ENCODE measurements at places on chromosomes 3 and 15.
A peak's percentile ranks its signal among the peaks of the same experiment; 100 is the strongest.

GRCh38 chr3:83003917-83004316 lies 1242.5 kb upstream of the GBE1 start:
- DNase-seq, result no peak

DNA sequence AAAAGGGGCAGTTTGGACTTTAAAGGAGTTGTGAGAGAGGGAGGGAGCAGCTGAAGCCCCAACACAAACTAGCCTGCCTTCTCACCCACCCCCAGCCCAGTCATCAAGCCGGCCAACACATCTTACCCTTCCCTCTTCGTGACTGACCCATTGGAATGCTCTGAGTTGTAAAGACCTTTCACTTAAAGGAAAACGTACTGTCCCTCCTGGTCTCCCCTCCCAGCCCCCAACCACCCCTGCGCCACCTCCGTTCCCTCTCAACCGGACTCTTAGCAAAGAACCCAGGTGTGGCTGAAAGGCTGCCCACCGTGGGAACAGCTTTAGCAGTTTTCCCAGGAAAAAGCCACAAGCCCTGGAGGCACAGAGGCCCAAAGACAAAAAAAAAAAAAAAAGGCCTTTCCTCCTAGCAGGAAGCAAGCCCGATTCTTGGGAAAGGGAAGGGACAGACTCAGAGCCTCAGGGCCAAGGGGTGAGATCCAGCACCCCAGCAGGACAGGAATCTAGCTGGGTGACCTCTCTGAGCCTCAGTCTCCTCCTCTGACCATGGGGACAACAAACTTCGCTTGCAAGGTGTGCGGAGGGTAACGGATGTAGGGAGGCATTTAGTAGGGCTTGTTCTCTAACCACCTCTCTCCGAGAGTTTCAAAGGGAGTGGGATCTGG lies 2.4 kb downstream of the CYP11A1 start:
- DNase-seq, result no peak

- no peak for DNase-seq
These were observed 302.8 kb upstream of the GOLIM4 start for GRCh38 chr3:168398371-168399025.

DNA sequence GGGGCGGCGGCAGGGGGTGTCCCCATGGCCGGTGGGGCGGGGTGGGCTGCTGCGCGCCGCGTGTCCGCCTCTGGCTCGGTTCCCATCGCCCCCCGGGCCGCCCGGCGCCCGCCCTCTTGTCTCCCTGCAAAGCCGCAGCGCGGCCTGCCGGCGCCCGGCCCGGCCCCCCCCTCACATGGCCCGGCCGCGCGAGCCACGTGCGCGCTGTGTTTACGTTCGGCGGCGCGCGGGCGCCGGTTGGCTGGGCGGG lies 502 bp downstream of the NR1D2 start:
- no peak for DNase-seq

- DNase-seq, result no peak
These were observed 52.2 kb downstream of the ROPN1B start for GRCh38 chr3:126021224-126021623.

GRCh38 chr3:42656680-42657610 lies 3.4 kb downstream of the ZBTB47 start:
- DNase-seq, result no peak

GRCh38 chr15:56871867-56872266 lies 46.6 kb upstream of the TCF12 start:
- DNase-seq, result no peak

DNA sequence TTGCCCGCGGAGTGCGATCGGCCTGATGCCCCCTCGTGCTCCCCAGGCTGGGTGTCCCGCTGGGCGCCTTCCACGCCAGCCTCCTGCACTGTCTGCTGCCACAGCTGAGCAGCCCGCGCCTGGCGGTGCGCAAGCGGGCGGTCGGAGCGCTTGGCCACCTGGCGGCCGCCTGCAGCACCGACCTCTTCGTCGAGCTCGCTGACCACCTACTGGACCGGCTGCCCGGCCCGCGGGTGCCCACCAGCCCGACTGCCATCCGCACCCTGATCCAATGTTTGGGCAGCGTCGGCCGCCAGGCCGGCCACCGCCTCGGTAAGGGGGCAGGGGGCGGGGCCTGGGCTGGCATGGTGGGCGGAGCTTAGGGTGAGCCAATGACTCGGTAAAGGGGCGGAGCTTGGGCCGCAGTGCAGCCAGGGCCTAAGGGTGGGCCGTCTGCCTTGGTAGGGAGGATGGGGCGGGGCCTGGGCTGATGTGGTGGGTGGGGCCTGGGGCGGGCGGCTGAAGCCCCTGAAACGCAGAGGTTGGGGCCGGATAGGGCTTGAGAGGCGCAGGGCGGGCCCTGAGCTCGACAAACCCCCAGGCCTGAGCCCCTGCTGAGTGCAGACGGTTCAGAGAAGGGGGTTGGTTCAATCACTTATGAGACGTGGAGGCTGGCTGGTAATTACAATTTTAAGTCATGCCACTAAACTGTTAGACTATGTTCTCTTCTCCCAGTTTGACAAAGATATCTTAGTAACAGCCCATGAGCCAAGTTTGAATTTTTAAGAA lies 13.7 kb downstream of the CAND2 start:
- peak; percentile 91 for DNase-seq

- DNase-seq, result no peak
These were observed 1.4 kb downstream of the ST6GAL1 start for GRCh38 chr3:186931532-186932280.

GRCh38 chr3:123375014-123375940 lies 73.6 kb downstream of the ADCY5 start:
- no peak for DNase-seq

DNA sequence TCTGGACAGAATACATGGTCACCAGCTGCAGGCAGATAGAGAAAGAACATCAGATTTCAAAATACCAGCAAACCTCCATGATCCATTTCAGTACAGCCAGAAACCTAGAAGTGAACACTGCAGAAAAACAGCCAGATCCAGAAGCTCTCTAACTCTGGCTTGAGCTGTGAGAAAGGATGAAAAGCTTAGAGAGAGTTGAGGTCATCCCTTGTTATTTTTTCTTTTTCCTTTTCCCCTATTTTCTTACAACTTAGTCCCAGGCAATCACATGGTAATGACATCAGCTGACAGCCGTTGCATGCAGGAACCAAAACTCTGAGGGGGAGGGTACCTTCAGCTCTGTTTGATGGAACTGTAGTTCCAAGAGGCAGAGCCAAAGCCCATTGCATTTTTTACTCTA lies 113.2 kb downstream of the TCF12 start:
- DNase-seq, result peak; percentile 12

All from occipital lobe (tissue), 3 donors.